Foreskin keratinocyte (primary cell): ENCODE measurements at places on chromosomes 2 and 18. TPM values are rescaled to one million over a fixed set of nuclear protein-coding genes. Genes with fewer than 3 reads are reported as not detected.

DNA sequence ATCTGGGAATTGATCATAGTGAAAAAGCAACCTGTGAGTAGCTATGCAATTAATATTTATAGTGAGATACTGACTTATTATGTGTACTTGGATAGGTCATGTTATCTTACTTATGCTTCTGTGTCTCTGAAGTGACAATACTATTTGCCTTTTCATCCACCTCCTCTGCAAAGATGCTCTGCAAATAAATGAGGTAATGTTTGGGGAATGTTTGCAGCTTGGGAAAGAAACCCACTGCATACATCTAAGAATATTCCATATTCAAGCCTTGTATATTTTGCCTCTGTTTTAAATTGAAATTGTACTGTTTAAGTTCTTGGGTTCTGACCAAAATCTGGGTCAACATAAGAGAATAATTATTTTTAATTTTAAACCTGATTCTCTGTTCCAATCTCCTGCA is 217.4 kb upstream of the DTNA start:
- no peak for DNase-seq

GRCh38 chr2:217904614-217904965 is 98.2 kb downstream of the TNS1 start:
- no peak for DNase-seq

- DNase-seq = no peak
Measured at GRCh38 chr2:119480718-119481142, 43.6 kb downstream of the SCTR start.

The CROCC2 gene
- not detected in 2 replicates for total RNA-seq

The SLC25A52 gene
- total RNA-seq = not detected in 2 replicates

DNA sequence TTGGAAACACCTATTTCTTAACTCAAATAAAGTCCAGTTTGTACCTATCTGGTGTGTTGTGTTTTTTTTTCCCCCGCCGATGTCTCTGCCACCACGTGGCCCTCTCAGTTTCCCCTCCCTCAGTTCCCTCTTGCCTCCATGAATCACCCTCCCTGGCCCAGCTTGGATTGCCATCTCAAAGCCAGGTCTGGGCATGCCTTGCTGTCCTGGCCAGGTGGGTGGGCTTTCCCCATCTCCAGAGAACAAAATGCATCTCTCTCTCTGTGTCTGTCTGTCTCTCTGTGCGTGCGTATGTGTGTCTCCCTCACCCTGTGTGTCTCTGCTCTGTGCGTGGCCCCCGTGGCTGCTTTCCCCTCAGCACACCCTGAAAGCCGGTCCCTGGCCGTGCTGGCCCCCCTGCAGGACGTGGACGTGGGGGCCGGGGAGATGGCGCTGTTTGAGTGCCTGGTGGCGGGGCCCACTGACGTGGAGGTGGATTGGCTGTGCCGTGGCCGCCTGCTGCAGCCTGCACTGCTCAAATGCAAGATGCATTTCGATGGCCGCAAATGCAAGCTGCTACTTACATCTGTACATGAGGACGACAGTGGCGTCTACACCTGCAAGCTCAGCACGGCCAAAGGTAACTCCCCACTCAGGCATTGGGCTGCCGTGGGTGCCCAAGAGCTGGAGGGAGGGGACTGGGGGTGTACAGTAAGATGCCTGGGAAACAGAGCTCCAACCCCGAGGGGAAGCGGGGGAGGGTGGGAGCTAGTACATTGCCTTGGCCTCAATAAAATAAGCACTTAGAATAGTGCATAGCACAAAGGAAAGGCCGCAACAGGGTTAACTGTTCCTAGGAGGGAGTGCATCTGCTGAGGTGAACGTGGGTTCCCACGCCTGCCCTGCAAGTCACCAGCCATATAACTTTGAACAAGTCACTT is 31.6 kb upstream of the GMPPA start:
- DNase-seq = no peak

GRCh38 chr18:35597758-35598157 is 16.2 kb downstream of the GALNT1 start:
- no peak for DNase-seq

DNA sequence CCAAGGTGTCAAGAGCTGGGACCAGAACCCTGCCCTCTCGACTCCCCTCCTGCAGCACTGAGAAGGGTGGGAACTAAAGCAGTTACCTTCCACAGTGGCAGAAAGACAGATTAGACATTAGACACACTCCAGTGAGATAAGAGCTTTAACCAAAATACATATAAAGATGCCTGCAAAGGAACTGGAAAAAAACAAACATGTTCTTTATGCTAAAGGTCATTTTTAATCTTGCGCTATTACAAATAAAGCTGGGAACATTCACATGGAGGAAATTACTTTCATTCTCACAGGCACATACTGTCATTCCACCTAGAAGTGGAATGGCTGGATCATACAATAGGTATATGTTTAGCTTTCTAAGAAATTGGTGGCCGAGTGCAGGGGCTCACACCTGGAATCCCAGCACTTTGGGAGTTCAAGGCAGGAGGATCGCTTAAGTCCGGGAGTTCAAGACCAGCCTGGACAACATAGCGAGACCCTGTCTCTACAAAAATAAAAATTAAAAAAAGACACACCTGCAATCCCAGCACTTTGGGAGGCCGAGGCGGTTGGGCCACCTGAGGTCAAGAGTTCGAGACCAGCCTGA is 41.9 kb downstream of the C2orf76 start:
- no peak for DNase-seq

The DDX18 gene
- 66.7 and 71.3 TPM in 2 replicates for total RNA-seq

The POLR1A gene
- total RNA-seq = 27.3 and 28.0 TPM in 2 replicates

GRCh38 chr18:59266886-59267502 is 6.3 kb downstream of the RAX start:
- DNase-seq = no peak
